ENCODE measurements at places on chromosomes 6 and 20. TPM values are rescaled to one million over a fixed set of nuclear protein-coding genes. Genes with fewer than 3 reads are reported as not detected.

GRCh38 chr20:5150226-5151076, 23.6 kb downstream of the CDS2 start:
- no peak for DNase-seq

DNA sequence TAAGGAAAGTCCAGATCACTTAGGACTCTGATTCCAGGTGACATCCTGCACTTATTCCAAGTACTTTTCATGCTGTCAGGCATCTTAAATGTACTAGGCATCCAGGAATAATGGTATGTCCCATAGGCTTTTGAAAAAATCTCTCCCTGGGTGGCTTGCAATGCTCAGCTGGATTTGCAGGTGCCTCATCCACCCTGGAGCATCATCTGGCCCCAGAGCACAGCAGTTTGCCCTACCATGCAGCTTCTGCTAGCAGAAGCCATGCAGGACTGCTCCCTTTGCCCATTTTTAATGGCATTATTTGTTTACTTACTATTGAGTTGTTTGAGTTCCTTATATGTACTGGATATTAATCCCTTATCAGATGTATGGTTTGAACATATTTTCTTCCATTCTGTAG, 45.2 kb downstream of the DZANK1 start:
- DNase-seq: no peak

- no peak for DNase-seq
These were observed 301.6 kb upstream of the ADGRB3 start for GRCh38 chr6:68333442-68333841.

GRCh38 chr20:59299945-59300332, 472 bp upstream of the EDN3 start:
- DNase-seq: no peak

- DNase-seq: no peak
These were observed 506.0 kb upstream of the JARID2 start for GRCh38 chr6:14739827-14740226.

DNA sequence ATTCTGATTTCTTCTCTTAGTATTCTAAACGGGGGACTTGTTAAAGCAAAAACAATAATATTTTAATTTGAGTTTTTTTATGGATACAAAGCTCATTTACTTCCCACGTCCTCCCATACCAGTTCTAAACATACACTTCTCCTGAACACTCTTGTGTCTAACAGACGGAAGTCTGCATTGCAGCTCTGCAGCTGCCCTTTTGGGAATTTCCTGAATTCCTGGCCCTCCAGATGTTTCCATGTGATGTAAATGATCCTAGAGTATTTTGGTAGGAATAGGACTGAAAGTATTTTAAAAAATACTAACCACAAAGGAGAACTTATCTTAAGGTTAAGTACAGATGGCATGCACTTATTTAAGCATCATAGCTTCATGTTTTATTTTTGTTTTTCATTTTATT, 886.7 kb downstream of the TBC1D32 start:
- DNase-seq: no peak

GRCh38 chr6:81896525-81897503, 144.3 kb upstream of the TENT5A start:
- DNase-seq: no peak

DNA sequence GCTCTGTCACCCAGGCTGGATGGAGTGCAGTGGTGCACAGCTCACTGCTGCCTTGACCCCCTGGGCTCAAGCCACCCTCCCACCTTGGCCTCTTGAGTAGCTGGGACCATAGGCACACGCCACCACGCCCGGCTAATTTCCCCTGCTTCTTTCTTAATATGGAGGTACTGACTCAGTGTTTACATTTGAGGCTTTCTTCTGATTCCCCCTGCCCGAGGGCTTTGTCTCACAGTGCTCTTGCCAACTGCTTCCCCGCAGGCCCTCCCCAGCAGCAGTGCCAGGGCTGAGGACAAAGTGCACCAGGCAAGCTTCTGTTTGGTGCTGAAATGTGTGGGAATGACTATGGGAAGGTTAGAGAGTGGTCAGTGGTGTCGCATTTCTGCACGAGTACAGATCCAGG, 34.8 kb downstream of the NR2E1 start:
- DNase-seq: peak; percentile 96

DNA sequence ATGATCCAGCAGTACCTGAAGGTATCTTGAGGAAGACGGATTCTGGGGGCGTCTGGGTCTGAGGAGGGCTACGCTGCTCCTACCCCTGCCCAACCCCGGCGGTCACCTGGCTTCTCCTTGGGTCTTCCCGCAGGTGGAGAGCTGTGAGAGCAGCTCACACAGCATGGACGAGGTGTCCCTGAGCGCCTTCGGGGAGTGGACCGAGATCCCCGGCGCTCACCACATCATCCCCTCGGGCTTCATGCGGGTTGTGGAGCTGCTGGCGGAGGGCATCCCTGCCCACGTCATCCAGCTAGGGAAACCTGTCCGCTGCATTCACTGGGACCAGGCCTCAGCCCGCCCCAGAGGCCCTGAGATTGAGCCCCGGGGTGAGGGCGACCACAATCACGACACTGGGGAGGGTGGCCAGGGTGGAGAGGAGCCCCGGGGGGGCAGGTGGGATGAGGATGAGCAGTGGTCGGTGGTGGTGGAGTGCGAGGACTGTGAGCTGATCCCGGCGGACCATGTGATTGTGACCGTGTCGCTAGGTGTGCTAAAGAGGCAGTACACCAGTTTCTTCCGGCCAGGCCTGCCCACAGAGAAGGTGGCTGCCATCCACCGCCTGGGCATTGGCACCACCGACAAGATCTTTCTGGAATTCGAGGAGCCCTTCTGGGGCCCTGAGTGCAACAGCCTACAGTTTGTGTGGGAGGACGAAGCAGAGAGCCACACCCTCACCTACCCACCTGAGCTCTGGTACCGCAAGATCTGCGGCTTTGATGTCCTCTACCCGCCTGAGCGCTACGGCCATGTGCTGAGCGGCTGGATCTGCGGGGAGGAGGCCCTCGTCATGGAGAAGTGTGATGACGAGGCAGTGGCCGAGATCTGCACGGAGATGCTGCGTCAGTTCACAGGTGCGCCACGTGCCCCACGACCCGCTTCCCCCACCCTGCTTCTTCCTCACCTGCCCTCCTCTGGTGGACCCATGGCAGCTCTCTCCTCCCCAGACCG, 166.9 kb upstream of the RNF24 start:
- DNase-seq: no peak

- peak; percentile 71 for DNase-seq
These were observed 188.0 kb upstream of the RAB32 start for GRCh38 chr6:146355521-146356100.

DNA sequence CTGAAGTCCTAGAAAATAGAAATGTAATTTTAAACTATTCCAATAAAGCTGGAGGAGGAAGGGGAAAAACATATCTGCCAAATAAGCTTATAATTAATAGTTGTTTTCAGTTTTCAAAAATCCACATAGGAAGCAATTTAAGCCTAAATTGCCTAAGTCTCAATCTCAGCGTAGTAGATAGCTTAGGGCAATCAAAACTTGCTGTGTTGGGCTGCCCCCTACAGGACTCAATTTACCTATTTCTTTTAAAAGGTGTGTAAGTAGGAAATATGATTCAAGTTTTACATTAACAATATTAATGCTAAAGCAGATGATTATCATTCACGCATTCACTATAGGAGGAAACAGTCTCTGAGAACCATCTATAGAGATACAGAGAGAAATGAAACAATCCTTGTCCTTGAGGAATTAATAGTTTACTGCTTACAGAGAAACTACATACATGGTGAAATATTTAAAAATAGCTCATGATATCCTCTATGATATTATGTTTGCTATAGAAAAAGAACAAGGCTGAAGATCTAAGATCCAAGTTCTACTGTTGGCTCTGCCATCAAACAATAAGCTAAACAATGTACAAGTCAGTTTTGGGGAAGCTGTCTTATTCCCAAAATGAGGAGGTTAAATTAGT, 102.1 kb downstream of the ATG5 start:
- DNase-seq: peak; percentile 41

- DNase-seq: no peak
These were observed 118.4 kb downstream of the FARS2 start for GRCh38 chr6:5379647-5380242.

DNA sequence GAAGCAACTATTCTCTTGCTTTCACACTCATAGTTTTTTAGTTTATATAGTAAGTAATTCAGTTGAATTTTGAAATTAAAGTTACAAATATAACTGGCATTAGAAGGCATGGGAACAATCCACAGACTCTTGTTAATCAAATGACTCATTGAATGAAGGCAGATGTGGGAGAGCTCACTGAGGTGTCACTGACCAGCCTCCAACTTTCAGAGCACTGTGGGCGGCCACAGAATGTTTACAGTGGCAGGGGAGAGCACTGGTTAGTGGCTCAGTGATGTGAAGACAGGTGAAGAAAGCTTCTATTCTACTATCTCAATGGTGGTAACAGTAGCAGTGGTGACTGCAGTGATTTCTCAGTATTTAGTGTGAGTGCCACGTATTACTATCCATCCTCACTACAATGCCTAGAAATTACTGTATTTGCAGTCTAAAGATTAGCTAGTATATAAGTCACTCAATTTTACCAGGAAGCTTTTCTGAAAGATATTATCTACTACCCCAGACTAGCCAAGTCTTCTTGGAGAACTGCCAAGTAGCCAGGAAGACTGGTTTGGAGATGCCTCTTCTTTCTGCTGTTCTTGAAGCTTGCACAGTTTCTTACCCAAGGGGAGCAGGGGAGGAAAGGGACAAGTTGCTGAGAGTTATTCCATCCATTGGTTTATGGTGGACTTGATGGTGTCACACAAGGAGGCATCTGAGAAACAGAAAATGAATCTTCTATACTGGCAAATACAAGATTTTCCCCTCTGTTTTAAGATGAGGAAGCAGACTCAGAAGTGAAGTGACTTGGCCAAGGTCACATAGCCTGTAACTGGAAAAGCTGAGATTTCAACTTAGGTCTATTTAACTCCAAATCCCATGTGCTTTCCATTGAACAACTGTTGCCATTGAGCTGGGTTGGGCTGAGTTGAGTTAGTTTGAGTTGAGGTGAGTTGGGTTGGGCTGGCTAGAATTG, 231.2 kb downstream of the ANKRD60 start:
- peak; percentile 81 for DNase-seq

- no peak for DNase-seq
These were observed 843 bp downstream of the FBXO9 start for GRCh38 chr6:53066077-53066417.

The MATN4 gene
- 0.10 TPM for total RNA-seq

The PAK5 gene
- total RNA-seq: not detected

The PGBD1 gene
- total RNA-seq: not detected

The FAM83C gene
- not detected for total RNA-seq

The SNAP91 gene
- total RNA-seq: not detected

The USP49 gene
- total RNA-seq: 3.1 TPM

The HS3ST5 gene
- not detected for total RNA-seq

The PRSS16 gene
- 14.3 TPM for total RNA-seq

The C20orf144 gene
- total RNA-seq: not detected

The HLA-DMB gene
- 0.35 TPM for total RNA-seq

The SLC44A4 gene
- 0.54 TPM for total RNA-seq
